ENCODE measurements at places on chromosomes 16 and 17.

- no peak for DNase-seq
Measured at GRCh38 chr17:32123782-32124181, 18.5 kb upstream of the RHOT1 start.

DNA sequence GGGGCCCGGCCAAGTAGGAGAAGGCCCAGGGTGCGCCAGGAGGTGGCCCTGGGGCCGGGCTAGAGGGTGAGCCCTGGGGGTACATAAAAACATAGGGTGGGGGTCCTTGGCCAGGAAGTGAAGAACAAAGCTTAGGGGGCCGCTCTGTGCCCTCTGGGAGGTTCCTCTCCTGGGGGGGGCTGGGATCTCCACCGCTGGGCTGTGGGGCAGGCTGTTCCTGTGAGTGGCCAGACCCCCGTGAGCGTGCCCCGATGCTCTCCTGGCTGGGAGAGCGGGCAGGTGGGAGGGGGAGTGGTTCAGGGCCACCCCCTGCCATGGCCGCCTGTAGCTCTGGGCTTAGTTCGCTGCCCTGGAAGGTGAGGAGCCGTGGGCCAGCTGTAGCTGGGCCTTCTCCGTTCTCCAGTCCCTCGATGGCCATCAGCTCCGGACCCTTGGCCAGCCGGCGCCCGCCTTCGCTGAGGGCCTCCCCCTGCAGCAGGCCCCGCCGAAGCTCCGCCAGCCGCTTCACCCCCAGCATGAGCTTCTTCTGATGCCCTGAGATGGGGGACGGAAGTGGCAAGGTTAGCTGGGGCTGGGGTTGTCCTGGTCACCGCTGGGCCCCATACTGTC, 12.5 kb downstream of the CASKIN2 start:
- no peak for DNase-seq

DNA sequence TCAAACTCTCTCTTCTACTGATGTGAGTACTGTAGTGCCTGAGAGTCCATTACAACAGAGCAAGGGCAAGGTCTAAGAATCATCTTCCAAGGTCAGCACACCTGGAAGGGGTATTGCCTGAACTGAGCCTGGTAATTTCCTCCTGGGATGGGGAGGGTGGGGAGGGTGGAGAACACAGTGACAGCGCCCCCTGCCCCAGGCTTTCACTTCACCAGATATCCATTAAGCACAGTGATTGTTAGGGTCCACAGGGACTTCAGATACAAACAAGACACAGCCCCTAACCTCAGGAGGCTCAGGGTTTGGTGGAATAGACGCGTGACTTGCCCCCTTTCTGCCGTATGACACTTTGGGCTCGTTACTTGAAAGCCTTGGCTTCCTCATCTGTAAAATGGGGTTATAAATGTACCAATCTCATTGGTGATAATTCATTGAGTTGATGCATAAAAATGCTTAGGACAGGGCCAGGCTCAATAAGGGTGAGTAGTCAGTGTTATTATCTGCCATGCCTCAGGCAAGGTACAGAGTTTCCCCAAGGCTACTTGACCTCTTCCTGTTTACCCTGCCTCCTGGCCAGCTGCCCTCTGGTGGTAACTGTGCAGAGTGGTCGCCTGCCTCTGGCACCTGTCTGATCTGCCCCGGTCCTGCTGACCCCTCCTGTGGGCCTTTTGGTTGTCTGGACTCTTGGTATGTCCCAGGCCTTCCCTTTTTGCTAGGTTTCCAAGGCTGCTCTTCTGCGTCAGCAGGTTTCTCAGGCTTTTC, 13.1 kb upstream of the BRD7 start:
- DNase-seq: no peak

GRCh38 chr16:79429381-79430190, 171.0 kb downstream of the MAF start:
- DNase-seq: no peak

- no peak for DNase-seq
Measured at GRCh38 chr17:47250855-47251254, 2.8 kb upstream of the ITGB3 start.

DNA sequence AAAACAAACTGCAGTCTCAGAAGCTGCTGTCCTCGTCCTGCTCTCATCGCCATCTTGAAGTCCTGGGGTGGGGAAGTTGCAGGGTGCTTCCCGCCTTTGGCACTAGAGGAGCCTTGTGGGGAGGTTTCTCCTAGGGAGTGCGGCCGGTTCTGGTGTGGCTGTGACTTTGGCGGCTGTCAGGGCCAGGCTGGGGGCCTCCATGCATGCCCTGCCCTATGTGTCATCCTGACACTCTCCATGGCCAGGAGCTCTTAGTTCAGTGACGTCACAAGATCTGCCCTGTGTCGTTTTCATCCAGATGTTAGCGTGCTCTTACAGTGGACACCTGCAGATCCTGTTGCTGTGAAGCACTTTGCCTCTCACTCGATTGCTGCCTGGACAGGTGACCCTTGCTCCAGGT, 49.6 kb downstream of the PLD6 start:
- DNase-seq: no peak

- no peak for DNase-seq
Measured at GRCh38 chr17:63842173-63842539, 329 bp downstream of the SMARCD2 start.

DNA sequence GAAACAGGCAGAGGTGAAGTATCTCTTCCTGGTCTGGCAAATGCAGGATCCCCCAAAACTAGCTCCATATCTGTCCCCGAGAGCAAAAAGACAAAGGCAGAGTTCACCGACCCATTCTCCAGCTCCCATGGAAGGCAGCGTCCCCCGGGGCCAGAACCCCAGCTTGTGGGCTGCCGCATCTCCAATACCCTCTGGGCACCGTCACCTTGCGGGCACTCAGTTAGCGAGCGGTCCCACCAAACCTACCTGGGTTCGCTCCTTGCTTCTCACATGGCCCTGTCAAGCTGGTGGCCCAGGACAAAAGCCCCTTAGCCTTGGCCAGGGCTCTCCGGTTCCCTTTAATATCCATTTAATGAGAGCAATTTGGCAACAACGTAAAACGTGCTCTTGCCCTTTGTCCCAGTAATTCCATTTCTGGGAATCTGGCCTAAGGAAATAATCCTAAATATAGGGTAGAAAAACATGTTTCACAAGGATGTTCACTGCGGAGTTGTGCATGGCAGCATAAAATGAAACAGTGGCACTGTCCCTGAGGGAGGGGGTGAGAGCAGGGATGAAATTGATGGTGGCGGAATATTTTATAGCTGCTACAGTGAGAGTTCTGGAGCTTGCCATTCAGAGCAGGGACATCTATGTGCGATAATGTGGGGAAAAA, 157.1 kb downstream of the CMIP start:
- no peak for DNase-seq
